ENCODE measurements at places on chromosomes 7 and 10. TPM values are rescaled to one million over a fixed set of nuclear protein-coding genes. Genes with fewer than 3 reads are reported as not detected.

GRCh38 chr7:31488562-31489203 is 25.2 kb upstream of the ITPRID1 start:
- DNase-seq = no peak

GRCh38 chr10:55897490-55897921 is 463.6 kb downstream of the ZWINT start:
- no peak for DNase-seq

ASIC3 gene
- total RNA-seq = 3.3 TPM

SPAG6 gene
- not detected for total RNA-seq
